Naive thymus-derived CD4-positive, alpha-beta T cell (primary cell): ENCODE measurements at places on chromosomes 5 and 9. TPM values are rescaled to one million over a fixed set of nuclear protein-coding genes. Genes with fewer than 3 reads are reported as not detected.

Gene C5orf52
- not detected for total RNA-seq

Gene TBCA
- 137 and 169 TPM in 2 replicates for total RNA-seq

Gene ADAMTS6
- 4.5 TPM for total RNA-seq

Gene COL27A1
- total RNA-seq, result 1.9 TPM

Gene ITK
- 481 TPM for total RNA-seq

Gene GABBR2
- total RNA-seq, result not detected

Gene FAM153A
- 163 TPM for total RNA-seq

Gene MARCOL
- not detected for total RNA-seq

Gene IL9
- 0.53 and 0.70 TPM in 2 replicates for total RNA-seq

Gene RNF130
- 76.3 TPM for total RNA-seq

Gene LECT2
- not detected for total RNA-seq

Gene PRR16
- total RNA-seq, result not detected

Gene CDH9
- not detected in 2 replicates for total RNA-seq

Gene IL4
- total RNA-seq, result 1.1 TPM

Gene UGT3A2
- not detected for total RNA-seq

Gene SLC36A3
- total RNA-seq, result not detected

Gene SHROOM1
- 1.0 TPM for total RNA-seq

Gene SUSD3
- 62.8 TPM for total RNA-seq

Gene MYMK
- total RNA-seq, result not detected

Gene SNCB
- total RNA-seq, result not detected

Gene PCDHGA7
- 0.22 and 0.38 TPM in 2 replicates for total RNA-seq

Gene PDLIM7
- total RNA-seq, result 63.2 TPM

Gene PCDHB9
- total RNA-seq, result not detected

Gene C1QTNF3
- 6.2 TPM for total RNA-seq

Gene NDST1
- total RNA-seq, result 17.5 TPM

Gene HSD17B3
- total RNA-seq, result 2.6 TPM

Gene IRX1
- total RNA-seq, result not detected

Gene PPP1R26
- 5.6 TPM for total RNA-seq

Gene IGFBPL1
- not detected in 2 replicates for total RNA-seq

Gene MAML1
- 35.5 and 36.1 TPM in 2 replicates for total RNA-seq

Gene RGS7BP
- total RNA-seq, result not detected

Gene HCN1
- total RNA-seq, result not detected

Gene GRXCR2
- total RNA-seq, result not detected

Gene OR1J2
- total RNA-seq, result not detected in 2 replicates

Gene ZNF462
- 0.38 TPM for total RNA-seq

Gene S1PR3
- total RNA-seq, result 0.19 TPM

Gene TTC23L
- total RNA-seq, result not detected in 2 replicates

Gene FBN2
- not detected in 2 replicates for total RNA-seq

Gene ANKRD31
- 1.6 TPM for total RNA-seq

Gene BHMT2
- not detected for total RNA-seq

Gene NFIB
- total RNA-seq, result not detected in 2 replicates

Gene SLU7
- total RNA-seq, result 82.9 TPM

Gene NEUROG1
- not detected for total RNA-seq

Gene LMX1B
- total RNA-seq, result not detected in 2 replicates

Gene PCDHA1
- not detected for total RNA-seq

Gene TMOD1
- total RNA-seq, result 1.4 TPM

Gene PCA3
- not detected for total RNA-seq

Gene KCTD16
- not detected for total RNA-seq
